ENCODE measurements at places on chromosomes 6 and 20. TPM values are rescaled to one million over a fixed set of nuclear protein-coding genes. Genes with fewer than 3 reads are reported as not detected.

UNC5CL gene
- total RNA-seq: 4.3 TPM

MOXD1 gene
- 0.69 TPM for total RNA-seq

DNA sequence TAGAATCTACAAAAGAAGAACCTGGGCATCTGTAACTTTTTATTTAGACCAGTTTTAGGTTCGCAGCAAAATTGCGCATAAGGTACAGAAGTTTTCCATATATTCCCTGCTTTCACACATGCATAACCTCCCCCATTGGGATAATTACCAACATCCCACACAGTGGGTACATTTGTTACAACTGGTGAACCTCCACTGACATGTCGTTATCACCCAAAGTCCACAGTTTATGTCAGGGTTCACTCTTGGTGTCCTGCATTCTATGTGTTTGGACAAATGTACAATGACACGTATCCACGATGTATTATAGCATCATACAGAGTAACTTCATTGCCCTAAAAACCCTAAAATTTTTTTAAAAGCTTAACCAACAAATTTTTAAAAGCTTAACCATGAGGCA is 109.7 kb downstream of the SMLR1 start:
- no peak for DNase-seq

TOX2 gene
- 1.6 TPM for total RNA-seq

DNA sequence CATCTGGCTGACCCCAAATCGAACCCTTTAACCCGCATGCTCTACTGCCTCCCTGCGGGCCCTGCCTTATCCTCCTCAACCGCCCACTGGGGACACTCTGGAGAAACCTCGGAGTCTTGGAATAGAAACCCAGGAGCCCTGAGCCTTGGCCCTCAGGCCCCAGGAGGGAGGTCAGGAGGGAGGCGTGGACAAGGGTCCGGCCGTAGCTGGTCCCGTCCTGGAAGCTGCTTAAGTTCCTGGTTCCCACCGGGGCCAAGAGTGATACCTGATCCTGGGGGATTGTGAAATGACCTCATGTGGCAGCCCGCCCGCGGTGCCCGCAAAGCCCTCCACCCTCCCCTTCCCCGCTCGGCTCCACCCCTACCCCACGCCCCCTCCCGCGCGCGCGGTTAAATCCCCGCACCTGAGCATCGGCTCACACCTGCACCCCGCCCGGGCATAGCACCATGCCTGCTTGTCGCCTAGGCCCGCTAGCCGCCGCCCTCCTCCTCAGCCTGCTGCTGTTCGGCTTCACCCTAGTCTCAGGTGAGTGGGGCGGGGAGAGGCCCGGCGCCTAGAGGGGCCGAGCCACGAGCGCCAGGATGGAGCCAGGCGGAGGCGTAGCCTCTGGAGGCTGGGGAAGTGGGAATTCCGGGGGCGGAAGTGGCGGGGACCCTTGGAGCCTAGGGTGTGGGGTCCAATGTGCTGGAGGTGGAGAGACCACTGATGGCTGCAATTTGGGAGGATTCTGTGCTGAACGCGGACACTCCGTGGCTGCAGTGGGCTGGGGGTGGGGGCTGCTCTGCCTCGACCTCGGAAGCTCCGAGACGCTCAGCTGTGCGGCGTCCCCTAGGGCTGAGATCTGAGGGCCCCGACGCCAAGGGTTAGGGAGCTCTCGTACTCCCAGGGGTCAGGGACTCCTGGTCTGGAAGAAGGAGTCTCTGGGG is at the start of gene WFDC2:
WFDC2 (plus strand) TSS at position 418 of the 926 bp plus-strand sequence; CDS start at position 447, 29 bp downstream.
- DNase-seq: peak; percentile 75

DNA sequence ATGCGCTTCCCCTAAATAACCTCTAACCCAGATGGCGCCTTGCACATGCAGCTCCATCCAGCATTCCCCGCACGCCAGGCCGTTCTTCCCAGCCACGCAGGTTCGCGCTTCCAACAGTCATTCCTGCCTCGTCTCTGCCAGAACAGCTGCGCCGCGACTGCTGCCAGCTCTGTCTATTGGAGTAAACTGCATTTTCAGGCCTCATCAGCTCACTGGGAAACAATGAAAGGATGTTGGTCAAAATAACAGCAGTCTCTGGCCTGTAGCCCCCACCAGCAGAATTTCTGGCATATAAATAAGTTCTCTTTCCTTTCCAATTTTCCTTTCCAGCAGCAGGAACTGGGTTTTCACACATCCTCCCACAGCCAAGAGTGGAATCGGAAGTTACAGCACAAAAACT is 14.6 kb downstream of the NRSN1 start:
- no peak for DNase-seq

GRCh38 chr6:136517002-136517401 is 33.2 kb downstream of the MAP7 start:
- DNase-seq: no peak

- DNase-seq: no peak
Observed at GRCh38 chr20:61997891-61998290, 67.8 kb downstream of the TAF4 start.

DNA sequence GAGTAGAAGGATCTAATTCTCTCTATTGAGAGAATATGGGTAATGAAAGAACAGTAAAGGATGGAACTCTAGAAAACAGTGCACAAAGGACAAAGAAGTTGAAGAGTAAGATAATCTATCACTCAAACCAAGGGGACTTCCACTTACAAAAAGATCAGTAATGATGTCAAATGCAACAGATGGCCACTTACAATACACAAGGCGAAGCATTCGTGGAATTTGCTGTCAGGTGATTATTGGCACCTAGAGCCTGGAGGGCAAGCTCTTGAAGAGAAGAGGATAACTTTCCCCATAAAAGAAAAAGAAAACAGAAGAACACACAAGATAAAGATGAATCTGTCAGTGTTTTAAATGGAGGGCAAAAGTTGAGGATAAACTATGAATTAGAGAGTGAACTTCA is 256.0 kb upstream of the TCF21 start:
- DNase-seq: no peak

ZNF341 gene
- total RNA-seq: 7.0 TPM

ZC3H12D gene
- 0.18 TPM for total RNA-seq

DNA sequence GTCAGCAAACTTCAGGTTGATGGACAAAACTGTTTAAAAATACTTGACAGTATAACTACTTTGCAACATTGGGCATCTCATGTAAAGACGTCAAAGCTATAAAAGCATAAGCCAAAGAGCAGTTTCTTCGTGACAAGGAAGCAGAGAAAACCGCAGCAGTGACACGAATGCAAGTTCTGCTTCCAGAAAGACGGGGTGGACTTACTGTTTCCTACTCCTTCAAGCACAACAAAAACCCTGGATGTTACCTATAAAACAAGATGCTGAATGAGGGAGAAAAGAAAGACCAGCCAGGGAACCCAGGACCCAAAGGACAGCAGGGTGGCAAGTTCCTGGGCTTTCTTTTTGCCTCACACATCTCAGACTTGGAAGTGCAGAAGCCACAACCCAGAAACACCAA is 98.0 kb downstream of the DLL1 start:
- no peak for DNase-seq

DNA sequence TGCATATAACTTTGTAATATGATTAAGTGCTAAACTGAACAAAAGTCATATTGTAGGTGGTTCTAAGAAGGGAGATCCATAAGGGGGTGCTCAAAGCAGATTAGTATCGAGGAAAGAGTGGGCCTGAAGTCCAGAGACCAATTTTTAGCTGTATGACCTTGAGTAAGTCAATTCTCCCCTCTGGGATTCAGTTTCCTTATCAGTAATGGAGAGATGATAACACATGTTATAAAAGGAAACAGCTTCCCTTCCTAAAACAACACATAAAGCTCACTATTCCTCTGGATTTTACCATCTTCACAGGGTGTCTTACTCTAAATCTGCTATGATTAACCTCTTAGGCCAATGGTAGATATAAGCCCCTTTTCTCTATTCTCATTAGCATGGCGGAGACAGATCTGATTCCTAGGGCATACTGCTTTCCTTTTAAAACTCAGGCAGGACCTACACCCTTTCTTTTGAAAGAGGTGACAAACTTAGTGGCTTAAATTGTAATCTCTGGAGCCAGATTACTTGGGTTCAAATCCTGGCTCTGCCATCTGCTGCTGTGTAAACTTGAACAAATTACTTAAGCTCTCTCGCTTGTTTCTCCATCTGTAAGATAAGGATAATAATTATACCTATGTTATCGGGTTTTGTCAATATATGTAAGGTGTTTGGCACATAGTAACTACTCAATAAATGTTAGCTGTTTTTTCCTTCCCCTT is 39.5 kb downstream of the ACSS2 start:
- DNase-seq: no peak

DNA sequence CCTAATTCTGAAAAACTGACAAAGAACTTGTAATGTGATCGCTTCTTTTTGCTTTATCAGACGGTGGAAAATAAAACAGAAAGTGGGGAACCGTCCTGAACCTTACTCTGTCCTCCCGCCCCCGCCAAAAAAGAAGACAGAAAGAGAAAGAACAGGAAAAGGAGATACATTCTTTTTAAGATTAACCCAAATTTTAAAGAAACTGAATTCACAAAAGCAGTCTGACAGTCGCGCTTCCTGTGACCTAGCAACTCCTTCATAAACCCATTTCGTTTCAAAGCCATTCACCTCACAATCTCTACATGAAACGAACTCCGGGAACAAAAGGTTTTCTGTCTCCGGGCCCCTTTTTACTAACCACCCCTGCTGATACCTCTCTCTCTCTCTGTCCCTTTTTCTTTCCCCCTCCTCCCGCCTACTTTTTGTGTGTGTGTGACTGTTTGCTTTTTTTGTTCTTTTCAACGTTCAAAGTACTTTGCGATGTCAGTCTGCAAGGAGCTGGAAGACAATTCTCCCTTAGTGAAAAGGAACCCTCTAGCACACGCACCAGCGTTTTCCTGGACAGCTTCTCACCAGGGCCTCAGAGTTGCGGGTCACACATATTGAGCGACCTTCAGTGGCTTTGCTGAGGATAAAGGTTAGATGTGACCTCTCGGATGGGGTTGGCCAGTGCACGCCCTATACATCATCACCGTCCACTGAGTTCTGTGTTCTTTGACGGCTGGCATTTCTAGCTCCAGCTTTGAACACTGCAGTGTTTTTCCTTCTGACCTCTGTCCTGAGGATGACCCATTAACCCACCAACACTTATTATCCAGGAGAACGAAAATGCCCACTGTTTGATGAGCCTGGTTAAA is 530 bp upstream of the NEDD9 start:
- DNase-seq: peak; percentile 55

GPR63 gene
- 6.2 TPM for total RNA-seq

BNIP5 gene
- not detected for total RNA-seq

GRCh38 chr6:161038229-161039031 is 46.9 kb downstream of the MAP3K4 start:
- no peak for DNase-seq

GRCh38 chr6:80388507-80388906 is 282.0 kb downstream of the BCKDHB start:
- no peak for DNase-seq

- DNase-seq: no peak
Observed at GRCh38 chr6:16511723-16512489, 249.4 kb downstream of the ATXN1 start.

POU5F1 gene
- total RNA-seq: 4,433 TPM

SIRPD gene
- not detected for total RNA-seq

BPHL gene
- 30.7 TPM for total RNA-seq

IL20RA gene
- total RNA-seq: 0.28 TPM

DNA sequence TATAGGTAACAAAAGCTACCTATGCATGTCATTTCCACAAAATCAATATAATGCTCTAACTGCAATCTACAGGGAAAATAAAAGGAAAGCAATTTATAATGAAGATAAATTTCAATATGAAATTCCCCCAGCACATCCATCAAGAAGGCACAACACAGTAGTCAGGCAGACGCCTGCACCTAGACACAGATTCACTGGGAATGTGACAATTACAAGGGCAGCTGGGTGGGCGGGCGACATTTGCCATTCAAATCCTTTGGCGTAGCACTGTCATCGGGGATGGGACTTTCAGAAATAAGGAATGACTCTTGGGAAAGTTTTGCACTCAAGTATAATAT is 60.4 kb downstream of the SULF2 start:
- DNase-seq: no peak

POU3F2 gene
- not detected for total RNA-seq

Data from H7 (cell line).